ENCODE measurements at places on chromosomes 3 and 15.

DNA sequence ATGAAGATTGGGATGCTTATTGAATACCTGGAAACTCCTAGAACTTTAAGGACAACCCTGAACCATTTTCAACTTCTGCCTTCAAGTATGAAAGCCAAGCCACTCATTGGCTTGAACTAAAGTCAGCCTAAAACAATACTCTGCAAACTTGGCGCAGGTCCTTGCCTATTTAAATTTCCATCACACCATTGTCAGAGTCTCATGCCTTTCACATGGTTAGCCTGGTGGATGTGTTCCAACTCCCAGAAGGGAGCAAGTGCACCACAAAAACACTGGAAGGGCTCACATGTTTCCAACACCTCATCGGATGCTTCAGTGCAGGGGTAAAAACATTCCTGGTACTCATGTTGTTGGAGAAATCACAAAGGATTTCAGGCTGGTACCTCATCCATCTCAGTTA, 511.6 kb upstream of the MDFIC2 start:
- DNase-seq, result no peak

DNA sequence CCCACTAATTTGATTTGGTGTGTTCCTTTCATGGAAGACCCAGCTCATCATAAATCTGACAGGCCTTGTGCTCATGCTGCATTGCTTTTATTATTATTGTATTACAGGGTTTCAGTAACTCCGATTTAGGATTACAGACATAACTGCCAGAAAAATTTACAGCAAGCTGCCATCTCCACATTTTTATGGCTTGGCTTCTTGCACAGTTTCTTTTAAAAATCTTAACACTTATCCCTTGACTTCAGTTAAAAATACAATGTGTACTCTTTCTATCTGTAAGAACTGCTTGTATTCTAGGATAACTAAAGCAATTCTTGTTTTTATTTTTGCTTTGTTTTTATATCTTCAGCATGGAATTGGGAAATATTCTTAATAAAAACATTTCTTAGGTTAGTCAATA, 612.2 kb downstream of the DIPK2A start:
- no peak for DNase-seq

DNA sequence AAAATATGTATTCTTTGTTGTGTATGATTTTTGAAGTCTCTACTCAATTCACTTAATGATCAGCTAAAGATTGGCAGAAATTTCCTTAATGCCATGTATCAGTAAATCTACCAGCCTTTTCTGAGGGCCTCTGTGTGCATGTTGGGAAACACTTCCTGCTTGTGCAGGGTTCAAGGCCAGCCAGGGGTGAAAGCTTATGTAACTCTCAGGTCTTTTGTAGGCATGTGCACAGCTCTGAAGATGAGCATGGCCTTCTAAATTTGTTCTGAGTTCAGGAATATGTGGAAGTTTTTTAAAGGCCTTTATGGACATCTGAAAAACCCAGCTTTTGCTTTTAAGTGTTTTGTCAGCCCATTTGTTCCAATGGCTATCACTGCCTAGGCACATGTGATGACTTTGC, 82.7 kb downstream of the ROBO1 start:
- no peak for DNase-seq

- DNase-seq, result no peak
These were observed 41.8 kb downstream of the EPHB3 start for GRCh38 chr3:184603151-184604030.

DNA sequence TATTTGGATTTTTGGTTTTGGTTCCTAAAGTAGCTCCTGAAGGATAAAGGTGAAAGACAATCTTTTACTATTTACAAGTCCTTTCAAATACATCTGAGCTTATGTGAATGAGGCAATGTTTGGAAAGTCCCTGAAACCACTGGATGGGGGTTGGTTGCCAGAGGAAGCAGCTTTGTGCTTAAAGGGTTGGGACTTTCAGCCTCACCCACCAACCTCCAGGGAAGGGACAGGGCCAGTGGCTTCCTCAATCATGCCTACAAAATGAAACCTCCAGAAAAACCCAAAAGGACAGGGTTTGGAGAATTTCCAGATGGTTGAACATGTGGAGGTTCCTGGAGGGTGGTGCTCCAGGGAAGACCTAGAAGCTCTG, 20.9 kb upstream of the ABHD17C start:
- no peak for DNase-seq

DNA sequence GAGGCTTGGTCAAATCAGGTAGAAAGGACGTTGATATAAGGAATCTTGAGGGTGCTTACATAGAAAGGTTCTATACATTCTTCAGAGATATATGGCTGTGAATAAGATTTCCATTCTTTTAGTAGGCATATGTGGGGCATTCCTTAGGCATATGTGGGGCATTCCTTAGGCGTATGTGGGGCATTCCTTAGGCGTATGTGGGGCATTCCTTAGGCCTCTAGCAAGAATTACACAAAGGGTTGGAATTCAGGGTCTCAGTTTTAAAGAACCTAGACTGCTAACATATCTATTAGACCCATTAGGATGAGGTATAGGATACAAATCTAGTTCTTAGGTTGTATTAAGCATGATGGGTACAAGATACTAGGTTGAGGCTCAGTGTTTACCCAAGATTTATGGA, 607.8 kb downstream of the SI start:
- DNase-seq, result no peak

DNA sequence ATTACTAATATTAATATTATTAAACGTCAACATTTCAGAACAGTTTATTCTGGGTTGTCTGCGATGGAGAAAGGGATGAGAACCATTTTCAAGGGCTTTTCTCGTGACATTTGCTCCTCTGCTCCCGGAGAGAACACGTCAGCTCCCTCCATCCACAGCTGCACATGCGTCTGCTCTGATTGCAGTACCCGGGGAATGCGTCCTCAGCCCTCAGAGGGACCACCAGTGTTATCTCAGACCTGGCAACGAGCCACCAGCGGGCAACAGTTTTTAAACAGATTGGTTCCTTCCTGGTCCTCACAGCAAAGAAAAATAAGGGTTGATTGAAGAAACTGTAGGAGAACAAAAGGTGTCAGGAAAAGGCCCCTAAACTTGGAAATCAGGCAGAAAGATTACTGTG, 202.2 kb upstream of the ADAMTS9 start:
- no peak for DNase-seq

- no peak for DNase-seq
These were observed 41.1 kb upstream of the CSTA start for GRCh38 chr3:122283796-122284445.

- no peak for DNase-seq
These were observed 429.5 kb downstream of the ZIC1 start for GRCh38 chr3:147838652-147839051.

DNA sequence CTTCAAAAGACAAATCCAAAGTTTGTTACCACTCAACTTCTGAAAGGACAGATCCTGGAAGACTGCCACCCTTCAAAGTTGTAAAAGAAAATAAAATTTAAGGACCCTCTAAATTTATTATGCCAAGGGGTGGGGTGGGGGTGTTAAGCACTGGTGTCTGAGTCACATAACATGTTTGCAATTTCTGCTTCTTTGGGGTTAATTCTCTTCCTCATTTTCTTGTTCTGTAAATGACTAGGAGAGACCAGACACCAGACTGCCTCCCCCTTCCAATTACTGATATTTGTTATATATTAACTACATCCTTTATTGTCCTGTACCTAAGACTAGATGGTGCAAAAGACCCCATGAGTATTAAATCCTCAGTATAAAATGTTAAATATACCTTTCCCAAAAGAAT, 242.8 kb downstream of the ZNF385D start:
- no peak for DNase-seq

GRCh38 chr3:17752436-17752835, 10.0 kb upstream of the TBC1D5 start:
- DNase-seq, result no peak

DNA sequence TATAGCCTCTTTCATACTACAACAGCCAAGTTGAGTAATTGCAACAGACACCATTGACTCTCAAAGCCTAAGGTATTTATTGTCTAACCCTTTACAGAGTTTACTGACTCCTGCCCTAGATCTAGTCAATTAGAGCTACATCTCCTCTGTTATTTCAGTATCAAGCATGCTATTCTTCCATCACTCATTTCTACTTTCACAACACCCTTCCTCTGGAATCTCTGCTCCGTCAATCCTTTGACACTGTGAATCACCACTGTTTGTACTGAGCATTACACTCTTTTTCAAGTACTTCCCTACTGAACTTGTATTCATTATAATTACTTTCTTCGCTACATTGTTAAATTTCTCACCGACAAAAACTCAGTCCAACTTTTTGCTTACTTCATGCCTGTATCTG, 121.8 kb downstream of the ZNF609 start:
- DNase-seq, result no peak

DNA sequence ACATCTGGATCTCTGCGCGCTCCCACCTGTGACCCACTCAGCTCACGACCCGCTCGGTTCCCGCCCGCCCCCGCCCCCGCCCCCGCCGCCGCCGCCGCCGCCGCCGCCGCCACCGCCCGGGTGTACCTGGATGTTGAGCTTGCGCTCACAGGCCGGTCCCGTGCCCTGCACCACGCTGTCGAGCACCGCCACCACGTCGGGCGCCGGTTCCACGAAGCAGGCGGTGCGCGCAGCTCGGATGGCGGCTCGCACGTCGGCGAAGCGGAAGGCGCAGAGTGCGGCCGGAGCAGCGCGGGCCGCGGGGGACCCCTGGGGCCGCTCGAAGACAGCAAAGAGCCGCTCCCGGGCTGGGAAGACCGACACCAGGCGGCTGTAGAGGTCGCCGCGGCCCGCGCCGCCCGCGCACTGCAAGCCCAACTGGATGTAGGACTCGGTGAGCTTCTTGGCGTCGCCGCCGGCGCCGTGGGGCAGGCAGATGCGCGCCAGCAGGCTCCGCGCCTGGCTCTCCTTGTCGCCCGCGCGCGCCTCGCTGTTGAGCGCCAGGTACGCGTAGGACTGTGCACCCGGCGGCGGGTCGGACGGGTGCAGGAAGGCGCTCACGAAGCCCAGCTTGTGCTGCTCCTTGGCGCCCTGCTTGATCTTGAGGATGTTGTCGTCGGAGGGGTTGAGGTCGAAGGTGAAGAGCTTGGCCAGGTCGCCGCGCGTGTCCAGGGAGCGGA, 1.1 kb downstream of the PLXND1 start:
- DNase-seq, result no peak

- DNase-seq, result no peak
These were observed 33.3 kb upstream of the MRPS22 start for GRCh38 chr3:139310474-139310933.

DNA sequence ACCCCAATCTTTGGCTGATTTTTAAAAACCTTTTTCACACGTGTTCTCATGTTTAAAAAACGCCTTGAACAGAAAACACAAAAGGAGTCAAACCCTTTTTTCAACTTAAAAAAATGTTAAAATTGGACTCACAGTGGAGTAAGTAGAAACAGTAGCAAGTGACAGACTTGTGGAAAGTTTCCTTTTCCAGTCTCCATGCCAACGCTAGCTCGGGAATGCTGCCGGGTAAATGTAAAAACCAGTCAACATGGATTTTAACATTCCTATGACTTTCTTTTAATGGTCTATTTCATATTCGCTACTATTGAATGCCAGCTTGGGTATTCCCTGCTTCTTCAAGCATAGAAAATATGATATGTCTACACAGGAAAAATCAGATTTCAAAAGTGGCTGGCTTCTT, 1.6 kb upstream of the PROK2 start:
- DNase-seq, result no peak

DNA sequence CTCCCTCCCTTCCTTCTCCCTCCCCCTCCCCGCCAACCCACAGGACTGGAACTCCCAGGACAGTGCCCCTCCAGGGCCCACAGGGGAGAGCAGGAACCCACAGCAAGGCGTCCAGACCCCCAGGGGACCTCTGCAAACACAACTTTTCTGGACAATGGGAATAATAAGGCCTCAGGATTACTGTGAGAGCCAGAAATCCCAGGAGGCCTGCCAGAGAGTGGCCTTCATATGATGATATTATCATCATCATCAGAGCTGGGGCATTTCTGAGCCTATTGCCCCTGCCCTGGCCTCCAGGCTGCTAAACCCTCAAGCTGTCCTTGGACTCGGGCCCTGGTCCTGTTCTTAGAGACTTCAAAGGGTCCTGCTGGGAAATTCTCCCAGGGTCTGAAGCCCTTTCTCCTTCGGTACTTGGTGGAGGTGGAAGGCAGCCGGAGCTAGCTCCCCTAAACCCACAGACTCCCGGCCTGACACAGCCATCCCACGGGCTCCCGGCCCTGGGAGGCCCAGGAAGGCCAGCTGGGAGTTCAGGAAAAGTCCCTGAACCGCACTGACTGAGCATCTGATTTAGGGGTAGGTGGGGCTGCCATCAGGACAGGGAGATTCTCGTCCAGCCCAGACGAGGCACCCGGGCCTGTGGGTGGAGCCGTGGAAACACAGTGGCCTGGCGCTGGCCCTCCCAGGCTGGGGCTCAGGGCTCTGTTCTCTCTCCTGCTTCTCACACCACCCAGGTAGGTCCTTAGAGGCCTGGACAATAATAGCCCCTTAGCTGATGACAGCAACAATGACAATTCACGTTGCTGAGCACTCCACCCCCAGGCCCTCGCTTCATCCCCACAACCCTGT, 4.9 kb downstream of the CALML4 start:
- no peak for DNase-seq

- DNase-seq, result no peak
These were observed 13.8 kb downstream of the CRYGS start for GRCh38 chr3:186530415-186530814.

- no peak for DNase-seq
These were observed 372.0 kb upstream of the ATP10A start for GRCh38 chr15:26234976-26235767.

DNA sequence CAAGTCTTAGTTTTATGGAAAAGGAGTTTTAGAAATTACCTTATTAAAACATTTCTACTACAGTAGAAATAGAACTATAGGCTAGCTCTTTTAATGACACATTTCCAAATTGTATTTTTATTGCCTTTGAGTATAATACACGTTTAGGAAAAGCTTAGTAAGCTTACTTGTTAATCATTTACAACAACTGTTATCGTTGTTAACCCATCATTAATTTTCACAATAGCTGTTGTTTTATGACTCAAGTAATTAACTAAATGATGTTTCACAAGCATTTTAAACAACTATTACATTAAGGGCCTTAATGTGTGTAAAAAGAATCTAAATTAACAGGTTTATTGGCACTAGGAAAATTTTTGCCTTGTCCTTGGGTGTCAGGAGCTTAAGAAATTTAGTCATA, 120.5 kb upstream of the THRB start:
- no peak for DNase-seq

DNA sequence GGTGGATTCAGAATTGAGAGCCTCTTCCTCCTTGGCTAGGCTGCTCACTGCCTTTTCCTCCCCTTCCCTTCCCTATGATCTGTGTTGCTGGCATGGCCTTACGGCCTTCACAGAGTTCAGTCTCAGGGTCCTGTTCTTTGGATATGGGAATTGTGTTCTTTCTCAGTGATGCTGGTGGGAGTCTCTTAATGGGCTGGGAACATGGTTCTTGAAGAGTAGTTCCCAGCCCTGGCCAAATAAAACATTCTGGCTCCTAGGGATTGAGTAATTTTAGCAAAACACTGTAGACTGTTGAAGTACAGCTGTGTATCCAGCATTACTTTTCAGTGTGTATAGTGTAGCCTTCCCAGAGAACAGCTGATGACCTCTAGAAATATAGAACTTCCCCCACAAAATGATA, 22.6 kb upstream of the FILIP1L start:
- no peak for DNase-seq

- DNase-seq, result no peak
These were observed 310.9 kb upstream of the UMPS start for GRCh38 chr3:124419303-124419702.

Data from stimulated activated CD4-positive, alpha-beta T cell treated with anti-CD3 and anti-CD28 coated beads, Interleukin-15, amount 100 ng/mL, for 1 hour (primary cell).